DMS53 (cell line): ENCODE measurements at places on chromosomes 2 and 18.
A peak's percentile ranks its signal among the peaks of the same experiment; 100 is the strongest.

DNA sequence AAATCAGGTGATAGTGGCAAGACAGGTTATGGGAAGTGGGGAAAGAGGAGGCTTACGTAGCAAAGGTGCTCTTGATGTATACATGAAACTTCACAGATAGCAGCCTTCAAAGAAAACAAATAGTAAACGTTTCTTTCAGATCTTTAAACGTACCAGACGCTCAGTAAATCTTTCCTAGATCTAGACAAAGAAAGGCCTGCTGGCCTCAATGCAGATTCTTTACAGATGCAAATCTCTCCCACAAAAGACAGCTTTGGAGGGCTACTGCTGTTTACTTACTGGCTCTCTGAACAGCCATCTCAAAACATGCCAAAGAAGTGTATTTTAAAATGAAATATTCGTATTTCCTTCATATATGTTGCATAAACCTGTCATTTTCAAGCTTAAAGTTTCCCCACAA lies 1279.9 kb upstream of the NRXN1 start:
- DNase-seq, result no peak

DNA sequence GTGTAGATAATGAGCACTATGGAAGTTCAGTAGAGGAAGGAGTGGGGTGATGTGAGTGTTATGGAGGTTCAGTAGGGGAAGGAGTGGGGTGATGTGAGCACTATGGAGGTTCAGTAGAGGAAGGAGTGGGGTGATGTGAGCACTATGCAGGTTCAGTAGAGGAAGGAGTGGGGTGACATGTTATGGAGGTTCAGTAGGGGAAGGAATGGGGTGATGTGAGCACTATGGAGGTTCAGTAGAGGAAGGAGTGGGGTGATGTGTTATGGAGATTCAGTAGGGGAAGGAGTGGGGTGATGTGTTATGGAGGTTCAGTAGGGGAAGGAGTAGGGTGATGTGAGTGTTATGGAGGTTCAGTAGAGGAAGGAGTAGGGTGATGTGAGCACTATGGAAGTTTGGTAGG lies 116.3 kb upstream of the SMAD7 start:
- DNase-seq, result no peak

DNA sequence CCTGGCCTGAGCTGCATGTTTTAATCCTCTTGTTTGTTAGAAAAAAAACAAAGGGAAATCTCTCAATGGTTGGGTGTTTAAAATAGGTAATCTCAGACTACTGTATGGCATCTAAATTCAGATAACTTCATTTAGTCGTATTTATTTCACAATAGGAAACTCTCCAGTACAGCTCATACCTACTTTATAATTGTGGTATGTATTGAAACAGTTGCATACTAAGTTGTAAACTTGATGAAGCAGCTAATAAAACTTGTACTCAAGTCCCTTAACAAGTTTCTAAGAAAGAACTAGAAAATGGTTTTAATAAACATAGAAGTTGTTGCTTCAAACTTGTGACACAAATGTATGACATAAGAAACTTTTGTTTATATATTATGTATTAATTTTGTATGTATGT lies 334.5 kb downstream of the PTPRM start:
- DNase-seq, result no peak

DNA sequence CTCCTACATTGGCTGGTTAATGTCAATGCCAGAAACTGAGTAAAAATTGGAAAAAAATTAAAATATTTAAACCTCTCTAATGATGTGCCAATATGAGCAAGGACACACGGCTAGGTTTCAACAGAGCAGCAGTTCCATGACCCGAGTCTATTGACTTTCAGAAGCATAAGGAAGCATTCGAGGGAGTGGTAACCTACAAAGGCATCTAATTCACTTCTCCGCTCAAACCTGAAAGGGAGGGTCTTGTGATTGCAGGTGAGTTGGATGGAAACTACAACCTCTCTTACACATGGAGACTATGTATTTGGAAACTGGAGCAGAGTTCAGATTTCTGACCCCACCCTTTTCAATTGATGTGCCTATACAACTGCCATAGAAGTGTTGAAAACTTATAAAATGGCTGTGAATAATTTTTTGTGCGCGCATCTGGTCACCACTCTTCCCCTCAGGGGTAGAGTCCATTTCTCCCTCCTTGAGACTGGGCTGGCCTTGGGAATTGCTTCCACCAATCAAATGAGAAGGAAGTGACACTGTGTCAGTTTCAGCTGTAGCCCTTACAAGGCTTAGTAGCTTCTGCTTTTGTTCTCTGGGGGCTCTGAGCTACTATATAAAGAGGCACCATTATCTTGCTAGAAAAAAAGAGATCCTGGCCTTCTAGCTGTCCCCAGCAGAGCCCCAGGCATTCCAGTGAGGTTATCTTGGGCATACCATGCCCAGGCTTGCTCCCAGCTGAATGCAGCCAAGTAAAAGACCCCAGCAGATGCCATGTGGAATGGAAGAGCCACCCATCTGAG lies 278.0 kb downstream of the EPHA4 start:
- no peak for DNase-seq

DNA sequence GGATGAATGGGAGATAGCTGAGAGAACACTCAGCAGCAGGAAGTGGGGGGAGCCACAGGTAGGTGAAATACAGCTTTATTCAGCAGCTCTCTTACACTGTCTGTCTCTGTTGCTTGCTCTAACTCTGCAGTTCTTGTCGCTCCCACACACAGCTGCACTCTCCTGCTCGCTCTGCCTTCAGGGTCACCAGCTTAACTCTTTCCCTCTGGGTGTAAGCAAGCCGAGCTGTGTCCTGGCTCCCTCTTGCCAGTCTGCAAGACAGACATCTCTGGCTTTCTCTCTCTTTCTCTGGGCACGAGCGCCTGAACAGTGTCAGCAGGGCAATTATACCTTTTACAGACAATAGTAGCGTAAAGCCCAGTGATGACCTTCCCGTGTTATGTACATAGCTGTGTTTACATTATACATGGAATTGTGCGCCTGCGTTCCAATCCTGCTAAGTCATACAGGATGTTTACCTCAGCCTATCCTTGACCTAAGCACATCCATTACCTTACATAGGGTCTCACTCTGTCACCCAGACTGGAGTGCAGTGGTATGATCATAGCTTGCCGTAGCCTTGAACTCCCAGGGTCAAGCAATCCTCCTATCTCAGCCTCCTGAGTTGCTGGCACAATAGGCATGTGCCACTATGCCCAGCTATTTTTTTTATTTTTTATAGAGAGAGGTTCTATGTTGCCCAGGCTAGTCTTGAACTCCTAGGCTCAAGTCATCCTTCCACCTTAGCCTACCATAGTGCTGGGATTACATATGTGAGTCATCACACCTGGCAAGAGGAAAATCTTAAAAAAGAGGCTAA lies 57.8 kb upstream of the CHN1 start:
- peak; percentile 100 for DNase-seq

- DNase-seq, result no peak
These were observed 335.8 kb downstream of the TRIB2 start for GRCh38 chr2:13052547-13052946.

DNA sequence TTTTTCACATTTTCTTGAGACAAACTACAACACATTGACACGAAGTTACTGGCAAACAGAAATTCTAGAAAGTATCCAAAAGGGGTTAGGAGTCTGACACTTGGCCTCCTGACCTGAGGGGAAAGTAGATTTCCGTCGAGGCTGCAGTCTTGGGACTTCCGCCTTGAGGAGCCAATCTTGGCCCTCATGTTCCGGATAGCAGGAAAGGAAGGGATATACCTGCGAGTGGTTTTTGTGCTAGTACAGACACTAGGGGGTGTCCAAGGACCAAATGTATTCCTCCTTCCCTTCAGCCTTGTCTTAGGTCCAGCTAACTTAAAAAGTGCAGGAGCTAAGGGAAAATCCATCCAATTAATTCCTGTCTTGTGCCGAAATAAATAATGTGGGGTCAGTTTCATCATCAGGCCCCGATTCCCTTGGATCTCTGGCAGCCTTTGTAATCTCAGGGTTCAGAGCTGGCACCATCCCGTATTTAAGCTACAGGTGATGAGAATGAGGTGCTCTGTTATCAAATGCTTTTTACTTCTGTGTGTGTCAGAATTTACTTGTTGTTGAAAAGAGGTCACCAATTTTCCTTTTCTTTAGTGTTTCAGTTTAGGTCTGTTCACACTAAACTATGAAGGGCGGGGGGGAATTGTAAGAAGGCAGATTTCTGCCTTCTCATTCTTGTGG lies 330.2 kb upstream of the FANCL start:
- DNase-seq, result peak; percentile 87

GRCh38 chr2:202450785-202451184 lies 74.7 kb downstream of the BMPR2 start:
- no peak for DNase-seq

GRCh38 chr2:234211797-234212196 lies 161.3 kb downstream of the SPP2 start:
- DNase-seq, result no peak

GRCh38 chr18:29087616-29088246 lies 910.8 kb upstream of the CDH2 start:
- DNase-seq, result no peak
